Fibroblast of the aortic adventitia (primary cell): ENCODE measurements at places on chromosomes 4 and X. TPM values are rescaled to one million over a fixed set of nuclear protein-coding genes. Genes with fewer than 3 reads are reported as not detected.

Gene PF4V1
- not detected in 2 replicates for total RNA-seq

Gene HTR2C
- not detected in 2 replicates for total RNA-seq

Gene XAGE1A
- not detected in 2 replicates for total RNA-seq

Gene EXOSC9
- 26.8 and 50.7 TPM in 2 replicates for total RNA-seq

Gene ARSD
- 6.5 and 12.0 TPM in 2 replicates for total RNA-seq
